ENCODE measurements at places on chromosomes 4 and X. TPM values are rescaled to one million over a fixed set of nuclear protein-coding genes. Genes with fewer than 3 reads are reported as not detected.

Gene LPAR4
- total RNA-seq = not detected

DNA sequence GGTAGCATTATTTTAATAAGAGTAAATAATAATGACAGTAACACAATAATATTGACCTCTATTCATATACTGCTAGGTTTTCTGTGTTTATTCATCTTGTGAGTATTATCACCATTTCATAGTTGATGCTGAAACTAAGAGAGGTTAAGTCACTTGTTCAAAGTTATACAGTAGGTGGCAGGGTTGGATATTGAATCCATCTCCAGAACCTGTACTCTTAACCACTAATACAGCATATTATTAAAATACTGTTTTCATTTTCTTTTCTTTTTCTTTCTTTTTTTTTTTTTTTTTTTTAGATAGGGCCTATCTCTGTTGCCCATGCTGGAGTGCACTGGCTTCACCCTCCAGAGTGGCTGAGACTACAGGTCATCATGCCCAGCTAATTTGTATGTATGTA lies 7.1 kb upstream of the ELF2 start:
- no peak overlapping the region for H3K4me3 ChIP-seq
- no peaks in the 10 kb centered on the region for H3K36me3 ChIP-seq
- H3K27ac ChIP-seq = no peak overlapping the region
- no peaks in the 10 kb centered on the region for H3K4me1 ChIP-seq
- H3K27me3 ChIP-seq = no peaks in the 10 kb centered on the region

DNA sequence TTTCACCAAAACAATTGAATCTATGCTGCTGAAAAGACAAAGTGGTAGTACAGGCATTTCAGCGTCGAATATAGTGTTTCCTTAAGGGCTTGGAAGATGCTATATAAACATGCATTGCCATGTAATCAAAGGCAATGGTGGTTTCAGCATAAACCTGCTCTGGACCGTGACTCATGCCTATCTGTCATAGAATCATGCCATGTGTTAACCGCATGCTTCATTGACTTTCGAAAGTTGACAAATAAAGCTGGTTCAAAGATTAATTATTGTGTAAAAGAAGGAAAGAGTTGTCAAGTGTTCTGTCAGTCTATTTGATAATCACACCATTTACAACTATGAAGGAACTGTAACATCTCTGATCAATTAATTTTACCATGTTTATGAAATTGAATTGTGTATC lies 83.2 kb downstream of the FUNDC1 start:
- H3K36me3 ChIP-seq = no peaks in the 10 kb centered on the region
- H3K27ac ChIP-seq = no peak overlapping the region
- H3K4me1 ChIP-seq = no peaks in the 10 kb centered on the region
- no peak for DNase-seq
- no peak overlapping the region for H3K4me3 ChIP-seq
- no peaks in the 10 kb centered on the region for H3K27me3 ChIP-seq

GRCh38 chrX:20409991-20410390 lies 143.3 kb upstream of the RPS6KA3 start:
- H3K4me1 ChIP-seq = no peaks in the 10 kb centered on the region
- H3K27me3 ChIP-seq = no peaks in the 10 kb centered on the region
- no peak overlapping the region for H3K27ac ChIP-seq
- no peaks in the 10 kb centered on the region for H3K36me3 ChIP-seq
- no peak overlapping the region for H3K4me3 ChIP-seq

DNA sequence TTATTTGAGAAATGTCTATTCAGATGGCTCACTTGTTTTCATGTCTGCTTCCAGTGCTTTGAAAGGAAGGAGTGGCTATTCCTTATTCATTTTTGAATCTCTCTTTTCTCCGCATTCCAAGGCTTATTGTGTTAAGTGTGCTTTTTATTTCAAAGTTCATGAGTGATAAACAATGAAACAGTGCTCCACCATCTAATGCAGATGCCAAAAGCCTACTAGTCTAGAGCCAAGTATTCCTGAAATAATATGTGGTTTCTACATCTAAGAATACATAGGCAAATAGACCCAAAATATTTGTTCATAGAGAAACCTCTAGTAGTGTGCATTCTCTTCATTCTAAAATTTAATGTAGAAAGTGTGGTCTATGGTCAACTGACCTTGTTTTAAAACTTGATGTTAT lies 187.3 kb downstream of the GABRB1 start:
- no peak overlapping the region for H3K4me3 ChIP-seq
- DNase-seq = no peak
- H3K27me3 ChIP-seq = no peaks in the 10 kb centered on the region
- no peaks in the 10 kb centered on the region for H3K36me3 ChIP-seq
- H3K27ac ChIP-seq = no peak overlapping the region
- no peaks in the 10 kb centered on the region for H3K4me1 ChIP-seq

GRCh38 chr4:158006990-158007389 lies 165.8 kb downstream of the GASK1B start:
- H3K4me3 ChIP-seq = no peak overlapping the region
- no peaks in the 10 kb centered on the region for H3K4me1 ChIP-seq

DNA sequence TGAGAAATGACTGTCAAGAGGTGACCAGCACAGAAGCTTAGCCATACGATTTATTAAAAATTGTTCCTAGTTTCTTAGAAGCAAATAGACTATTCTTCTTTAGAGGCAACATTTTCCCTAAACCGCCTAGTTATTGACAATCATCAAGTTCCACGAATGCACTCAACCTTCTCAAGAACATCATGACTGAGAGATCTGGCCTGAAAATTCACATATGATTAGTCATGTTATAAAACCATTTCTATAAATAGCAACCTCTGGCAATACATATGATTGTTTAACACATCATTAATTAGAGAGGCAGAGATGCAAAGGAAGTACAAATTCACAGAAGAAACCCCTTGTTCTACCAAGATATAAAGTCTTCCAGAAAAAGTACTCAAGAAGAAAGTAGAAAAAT lies 6.7 kb downstream of the NUP62CL start:
- no peak for DNase-seq
- no peaks in the 10 kb centered on the region for H3K36me3 ChIP-seq
- H3K4me1 ChIP-seq = no peaks in the 10 kb centered on the region
- H3K27ac ChIP-seq = no peak overlapping the region

Gene GPRIN3
- total RNA-seq = 19.8 TPM

Gene NXF3
- not detected for total RNA-seq

DNA sequence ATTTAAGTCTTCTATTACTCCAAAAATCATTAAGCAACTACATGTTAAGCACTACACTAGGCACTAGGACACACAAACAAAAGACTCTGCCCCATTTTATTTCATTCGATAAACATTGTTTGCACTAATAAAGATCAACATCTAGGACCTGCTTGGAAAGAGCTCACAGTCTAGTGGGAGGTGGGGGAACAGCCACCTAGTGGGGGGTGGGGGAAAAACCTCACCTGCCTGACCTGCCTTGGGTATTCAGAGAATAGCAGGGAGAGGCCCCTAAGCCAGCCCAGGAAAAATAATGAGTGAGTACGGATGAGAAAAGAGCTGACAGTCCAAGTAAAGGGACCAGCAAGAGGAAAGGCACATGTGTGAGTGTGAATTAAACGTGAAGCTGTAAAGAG lies 52.2 kb downstream of the PRDM5 start:
- no peaks in the 10 kb centered on the region for H3K4me1 ChIP-seq
- no peak for DNase-seq
- no peaks in the 10 kb centered on the region for H3K36me3 ChIP-seq
- no peak overlapping the region for H3K4me3 ChIP-seq

Gene RHOXF2
- not detected for total RNA-seq

DNA sequence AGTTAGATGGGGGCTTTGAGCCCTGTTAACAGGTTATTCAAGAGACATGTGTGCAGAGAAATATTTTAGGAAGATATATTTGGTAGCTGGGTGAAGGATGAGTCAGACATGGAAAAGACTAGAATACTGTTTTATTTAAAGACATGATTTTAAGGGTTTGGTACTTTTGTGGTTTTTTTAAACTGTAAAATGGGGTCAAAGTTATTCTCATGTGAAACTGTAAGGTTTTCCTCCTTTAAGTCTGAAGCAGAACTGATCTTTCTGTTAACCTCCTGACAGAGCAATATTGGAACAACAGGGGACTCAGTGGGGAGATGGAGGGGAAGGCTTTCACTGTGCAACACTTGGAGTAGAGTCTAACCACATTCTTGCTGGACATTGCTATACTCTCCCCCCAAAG lies 112.4 kb upstream of the LSM6 start:
- H3K36me3 ChIP-seq = no peaks in the 10 kb centered on the region
- no peak overlapping the region for H3K27ac ChIP-seq
- no peaks in the 10 kb centered on the region for H3K27me3 ChIP-seq
- DNase-seq = no peak

Gene RNF175
- total RNA-seq = not detected

- H3K27ac ChIP-seq = no peak overlapping the region
- H3K36me3 ChIP-seq = no peaks in the 10 kb centered on the region
- H3K4me3 ChIP-seq = no peak overlapping the region
Measured at GRCh38 chr4:150479657-150480056, 102.3 kb upstream of the MAB21L2 start.

DNA sequence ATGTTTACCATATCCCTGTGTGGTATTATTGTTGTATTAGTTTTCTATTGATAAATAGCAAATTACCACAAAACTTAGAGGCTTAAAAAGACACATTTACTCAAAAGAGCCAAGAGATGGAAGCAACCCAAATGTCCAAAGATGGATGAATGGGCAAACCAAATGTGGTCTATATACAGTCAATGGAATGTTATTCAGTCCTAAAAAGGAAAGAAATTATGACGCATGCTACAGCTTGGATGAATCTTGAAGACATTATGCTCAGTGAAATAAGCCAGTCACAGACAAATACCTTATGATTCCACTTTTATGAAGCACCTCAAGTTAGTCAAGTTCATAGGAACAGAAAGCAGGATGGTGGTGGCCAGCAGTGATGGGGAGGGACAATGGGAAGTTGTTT lies 144.7 kb downstream of the QDPR start:
- H3K27ac ChIP-seq = no peak overlapping the region
- no peaks in the 10 kb centered on the region for H3K36me3 ChIP-seq
- no peak for DNase-seq
- H3K4me3 ChIP-seq = no peak overlapping the region
- no peaks in the 10 kb centered on the region for H3K4me1 ChIP-seq

DNA sequence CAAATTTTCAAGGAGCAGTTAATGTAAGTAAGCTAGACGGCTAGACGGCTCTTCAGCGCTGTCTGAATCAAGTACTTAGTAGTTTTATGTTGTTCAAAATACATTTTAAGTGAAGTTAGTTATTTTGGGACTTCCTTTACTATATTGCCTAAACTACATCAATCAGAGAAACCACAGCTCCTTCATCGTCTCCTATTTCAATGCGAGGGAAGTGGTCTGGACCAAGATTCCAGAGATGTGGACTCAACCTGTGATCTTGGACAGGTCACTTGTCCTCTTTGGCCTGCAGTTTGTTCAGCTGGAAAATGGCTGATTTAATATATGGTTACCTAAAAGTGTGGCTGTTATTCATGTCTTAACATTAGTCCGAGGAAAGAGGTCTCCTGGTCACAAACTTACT lies 10.6 kb downstream of the ING2 start:
- no peaks in the 10 kb centered on the region for H3K27me3 ChIP-seq
- H3K36me3 ChIP-seq = peaks cover 23% of the 10 kb centered on the region
- no peak for DNase-seq
- H3K4me1 ChIP-seq = no peaks in the 10 kb centered on the region

GRCh38 chr4:155342142-155342541 lies 34.6 kb downstream of the MAP9 start:
- no peaks in the 10 kb centered on the region for H3K27me3 ChIP-seq
- H3K4me3 ChIP-seq = no peak overlapping the region
- H3K36me3 ChIP-seq = peaks cover 5% of the 10 kb centered on the region
- H3K27ac ChIP-seq = no peak overlapping the region

Gene PPP1R2C
- total RNA-seq = not detected

Gene VCX
- total RNA-seq = not detected

DNA sequence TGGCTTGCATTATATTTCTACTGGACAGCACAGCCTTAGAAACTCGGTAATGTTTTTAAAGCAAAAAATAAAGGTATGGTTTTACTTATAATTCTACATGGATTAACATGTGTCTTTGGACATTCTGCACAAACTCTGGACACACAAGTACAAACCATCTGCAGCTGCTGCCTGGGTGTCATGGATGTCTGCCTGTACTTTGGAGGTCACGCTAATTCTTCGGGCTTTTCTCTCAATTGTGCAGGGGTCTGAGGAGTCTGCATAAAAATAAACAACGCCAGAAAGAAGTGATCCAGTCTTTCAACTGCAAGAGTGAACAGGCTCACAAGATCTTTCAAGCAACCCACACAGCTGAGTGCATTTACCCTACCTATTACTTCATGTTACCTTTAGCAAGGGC lies 55.2 kb downstream of the TAB3 start:
- H3K27me3 ChIP-seq = no peaks in the 10 kb centered on the region
- H3K36me3 ChIP-seq = no peaks in the 10 kb centered on the region
- H3K4me1 ChIP-seq = no peaks in the 10 kb centered on the region
- no peak overlapping the region for H3K4me3 ChIP-seq
- no peak overlapping the region for H3K27ac ChIP-seq

GRCh38 chr4:48329976-48330375 lies 11.4 kb upstream of the SLAIN2 start:
- DNase-seq = no peak
- no peaks in the 10 kb centered on the region for H3K27me3 ChIP-seq
- H3K36me3 ChIP-seq = no peaks in the 10 kb centered on the region
- H3K27ac ChIP-seq = no peak overlapping the region

DNA sequence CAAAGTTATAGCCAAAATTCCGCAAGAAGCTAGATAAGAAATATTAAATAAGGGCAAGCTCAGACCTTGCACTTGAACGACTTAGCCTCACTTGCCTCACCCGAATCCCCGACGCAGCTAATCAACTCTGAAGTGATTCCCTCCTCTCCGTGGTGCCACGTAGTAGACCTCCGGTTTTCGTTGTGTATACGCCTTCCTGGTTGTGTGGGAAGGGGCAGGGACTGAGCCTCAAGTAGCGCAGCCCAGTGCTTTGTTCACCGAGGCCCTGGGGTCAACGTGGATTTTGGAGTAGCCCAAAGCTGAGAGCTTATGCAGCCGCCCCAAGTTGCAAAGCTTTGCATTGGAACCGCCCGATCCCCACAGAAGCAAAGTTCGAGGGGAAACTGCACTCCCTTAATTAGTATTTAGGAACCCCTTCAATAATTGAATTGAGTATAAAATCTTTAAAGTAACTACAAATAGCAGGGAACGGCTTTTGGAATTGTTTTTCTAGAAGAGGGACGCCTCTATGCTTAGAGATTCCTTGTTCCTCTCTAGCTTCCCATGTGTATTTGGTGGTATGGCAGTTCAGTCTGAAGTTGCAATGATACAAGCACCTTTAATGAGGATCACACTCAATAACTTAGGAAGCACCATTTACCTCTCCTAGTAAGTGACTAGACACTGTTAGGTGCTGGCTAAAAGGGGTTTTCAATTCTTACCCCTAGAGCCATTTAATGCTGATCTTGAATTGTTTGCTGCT lies 55.7 kb downstream of the LINC00632 start:
- H3K36me3 ChIP-seq = no peaks in the 10 kb centered on the region
- DNase-seq = no peak
- peaks cover 12% of the 10 kb centered on the region for H3K4me1 ChIP-seq
- peak overlapping the region; percentile 43 for H3K4me3 ChIP-seq
- no peaks in the 10 kb centered on the region for H3K27me3 ChIP-seq

GRCh38 chrX:2934715-2935710 lies 5.9 kb upstream of the ARSD start:
- no peak overlapping the region for H3K27ac ChIP-seq
- no peaks in the 10 kb centered on the region for H3K36me3 ChIP-seq
- DNase-seq = no peak
- no peaks in the 10 kb centered on the region for H3K4me1 ChIP-seq
- H3K4me3 ChIP-seq = no peak overlapping the region
- H3K27me3 ChIP-seq = no peaks in the 10 kb centered on the region

Gene ERVMER34-1
- 0.37 TPM for total RNA-seq

GRCh38 chr4:5040856-5041620 lies 10.2 kb upstream of the STK32B start:
- H3K27ac ChIP-seq = no peak overlapping the region
- DNase-seq = no peak
- H3K4me3 ChIP-seq = no peak overlapping the region
- H3K27me3 ChIP-seq = peaks cover 15% of the 10 kb centered on the region
- H3K4me1 ChIP-seq = peaks cover 41% of the 10 kb centered on the region

Data from stomach (tissue), 19 donors.